ENCODE measurements at places on chromosomes 7 and 10.

- no peak for DNase-seq
These were observed 44.3 kb downstream of the PFKP start for GRCh38 chr10:3111621-3112163.

DNA sequence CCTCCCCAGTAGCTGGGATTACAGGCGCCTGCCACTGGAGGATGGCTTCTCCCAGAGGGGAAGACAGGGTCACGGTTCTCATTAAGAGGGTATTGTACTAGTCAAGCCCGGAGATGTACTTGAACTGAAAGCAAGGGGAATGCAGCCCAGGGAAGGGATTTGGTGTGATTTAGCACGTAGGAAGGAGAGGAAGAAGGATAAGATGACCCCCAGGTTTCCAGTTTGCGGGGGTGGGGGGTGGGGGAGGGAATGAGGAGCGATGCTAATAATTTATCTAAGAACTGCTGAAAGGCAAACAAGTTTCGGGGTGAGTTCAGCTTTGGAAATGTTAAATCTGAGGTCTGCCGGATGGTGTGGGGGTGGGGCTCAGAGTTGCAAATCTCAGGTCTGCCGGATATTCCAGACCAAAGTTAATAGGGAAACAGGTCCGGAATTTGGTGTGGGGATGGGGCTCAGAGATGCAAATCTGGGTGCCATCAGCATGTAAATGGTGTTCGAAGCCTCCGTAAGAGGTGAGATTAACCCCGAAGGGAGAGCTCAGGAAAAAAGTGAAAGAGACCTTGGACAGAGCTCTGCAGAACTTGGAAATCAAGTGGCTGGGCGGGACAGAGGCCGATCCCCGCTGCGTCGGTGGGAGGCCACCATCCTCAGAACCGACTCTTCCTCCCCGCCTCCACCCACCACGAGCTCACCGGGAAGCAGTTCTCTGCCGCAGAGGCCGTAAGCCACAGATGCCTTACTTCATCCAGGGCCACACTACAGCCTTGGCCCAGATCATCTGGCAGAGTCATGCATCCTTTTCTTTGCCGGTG is 1.6 kb upstream of the SEPHS1 start:
- no peak for DNase-seq

- DNase-seq: no peak
These were observed 103.9 kb downstream of the STRA8 start for GRCh38 chr7:135337506-135337905.

- DNase-seq: no peak
These were observed 59.0 kb downstream of the ABCB1 start for GRCh38 chr7:87541648-87542047.

GRCh38 chr10:63240807-63241206 is 107.7 kb downstream of the NRBF2 start:
- DNase-seq: no peak

DNA sequence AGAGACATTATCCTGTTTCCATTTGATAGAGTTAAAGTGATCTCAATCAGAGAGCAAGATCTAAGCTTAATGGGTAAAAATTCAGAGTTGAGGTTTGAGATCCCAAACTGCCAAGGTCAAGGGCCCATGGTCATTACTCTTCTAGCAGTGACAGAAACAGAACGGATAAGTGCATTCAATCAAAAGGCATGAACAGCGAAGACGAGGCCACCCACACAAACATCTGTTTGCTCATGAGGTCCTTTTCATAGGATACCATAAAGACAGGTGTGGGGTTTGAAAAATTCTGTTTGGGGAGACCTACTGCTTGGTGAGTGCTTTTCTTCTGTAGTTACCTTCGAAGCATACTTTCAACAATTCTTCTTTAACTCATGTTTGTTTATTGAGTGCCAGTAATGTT is 58.3 kb downstream of the SEMA3C start:
- no peak for DNase-seq

DNA sequence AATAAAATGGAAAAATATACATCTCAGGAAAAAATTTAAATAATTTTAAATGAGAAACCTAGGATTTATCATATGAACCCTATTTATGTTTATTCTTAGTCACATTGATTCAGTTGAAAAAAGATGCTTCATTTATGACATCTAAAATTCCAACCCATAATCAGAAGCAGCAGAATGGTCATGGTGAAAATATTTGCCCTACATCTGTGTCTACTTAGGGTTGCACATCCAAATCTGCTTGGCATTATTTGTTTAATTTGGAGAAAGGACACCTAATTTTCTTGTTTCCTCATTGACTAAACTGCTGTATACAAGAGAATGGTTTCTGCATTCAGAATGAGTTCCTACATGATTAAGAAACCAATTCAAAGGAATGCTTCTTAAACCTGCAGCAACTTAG is 72.9 kb upstream of the SKAP2 start:
- DNase-seq: no peak

GRCh38 chr10:71832967-71833366 is 18.1 kb downstream of the PSAP start:
- no peak for DNase-seq

DNA sequence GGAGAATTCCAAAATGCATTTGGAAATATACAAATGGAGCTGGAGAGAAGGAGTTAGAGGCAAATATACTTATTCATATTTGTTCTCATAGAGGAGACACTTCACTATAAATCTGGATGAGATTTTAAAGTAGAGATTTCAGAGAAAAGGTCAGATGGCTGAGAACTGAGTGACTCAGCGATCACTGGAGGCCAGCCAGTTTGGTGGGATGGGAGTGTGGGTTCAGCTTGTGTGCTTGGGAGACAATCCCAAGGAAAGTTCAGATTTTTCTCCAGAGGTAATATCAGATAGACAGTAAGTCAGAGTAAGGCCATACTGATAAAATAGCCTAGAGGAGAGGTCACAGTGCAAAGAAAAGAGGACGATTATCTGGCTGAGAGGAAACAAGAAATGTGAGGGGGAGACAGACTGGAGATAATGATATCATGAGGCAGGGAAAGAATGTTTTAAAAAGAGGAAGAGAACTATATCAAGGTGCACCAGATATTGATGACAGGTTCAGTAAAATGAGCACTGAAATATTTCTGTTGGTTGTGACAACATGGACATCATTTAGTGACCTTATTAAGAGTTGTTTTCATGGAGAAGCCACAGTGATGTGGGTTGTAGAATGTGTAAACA is 67.0 kb downstream of the MDFIC start:
- no peak for DNase-seq

DNA sequence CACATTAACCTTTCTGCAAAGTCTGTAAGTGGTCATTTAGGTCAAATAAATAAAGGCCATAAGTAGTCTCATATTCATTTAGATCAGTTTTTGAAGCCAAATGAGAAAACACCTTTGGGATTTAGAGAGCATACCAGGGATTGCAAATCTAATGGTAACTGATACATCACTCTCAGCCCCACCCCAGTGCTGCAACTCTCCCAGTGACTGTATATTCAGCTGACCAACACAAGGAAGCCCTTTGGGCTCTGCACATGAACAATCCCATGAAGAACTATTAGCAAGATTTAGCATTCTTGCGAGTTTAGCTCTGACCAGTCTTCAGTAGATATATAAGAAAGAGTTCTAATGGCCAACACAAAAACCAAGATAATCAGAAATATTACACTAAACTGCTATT is 252.3 kb downstream of the CSTF2T start:
- DNase-seq: no peak

DNA sequence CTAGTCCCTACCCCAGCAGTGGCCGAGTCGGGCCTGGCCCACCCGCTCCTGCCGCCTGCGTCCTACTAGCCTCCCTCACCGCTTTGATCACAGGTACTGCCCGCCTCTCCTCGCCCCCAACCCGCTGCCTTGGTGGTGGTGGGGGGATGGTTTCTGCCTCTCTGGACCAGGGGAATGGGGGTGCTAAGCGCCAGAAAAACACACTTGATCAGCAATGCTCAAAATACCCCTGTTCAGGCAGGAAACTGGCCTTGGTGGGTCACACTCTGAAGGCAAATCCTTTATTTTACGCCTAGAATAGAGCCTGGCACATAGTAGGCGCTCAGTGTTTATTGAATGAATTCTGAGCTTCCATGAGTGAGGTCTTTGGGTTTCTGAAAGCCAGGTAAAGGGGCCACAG is 1.0 kb upstream of the CRTAC1 start:
- no peak for DNase-seq

DNA sequence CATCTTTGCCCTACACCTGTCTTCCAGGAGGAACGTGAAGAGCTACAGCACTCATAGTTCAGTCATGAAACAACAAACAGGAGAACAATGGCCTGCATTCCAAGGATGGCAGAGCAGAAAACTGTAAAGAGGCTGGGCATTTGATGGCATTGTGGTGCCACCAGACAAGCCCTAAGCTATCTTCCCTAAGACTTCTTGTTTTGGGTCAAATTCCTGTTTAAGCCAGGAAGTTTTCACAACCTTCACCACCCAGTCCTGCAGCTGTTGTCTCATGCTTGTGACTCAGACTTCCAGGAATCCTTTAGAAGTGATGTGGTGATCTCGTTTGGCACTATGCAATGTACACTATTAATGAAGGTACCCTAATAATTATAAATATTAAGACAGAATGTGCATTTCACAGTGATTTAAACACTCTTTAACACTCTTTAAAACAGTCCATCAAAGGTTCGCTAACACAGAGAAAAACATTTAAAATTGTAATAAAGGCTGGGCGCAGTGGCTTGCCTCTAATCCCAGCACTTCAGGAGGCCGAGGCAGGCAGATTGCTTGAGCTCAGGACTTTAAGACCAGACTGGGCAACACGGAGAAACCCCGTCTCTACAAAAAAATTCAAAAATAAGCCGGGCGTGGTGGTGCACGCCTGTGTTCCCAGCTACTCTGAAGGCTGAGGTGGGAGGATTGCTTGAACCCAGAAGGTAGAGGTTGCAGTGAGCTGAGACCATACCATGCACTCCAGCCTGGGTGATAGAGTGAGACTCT is 2.7 kb upstream of the HERPUD2 start:
- no peak for DNase-seq

- DNase-seq: no peak
These were observed 182.7 kb downstream of the ELFN1 start for GRCh38 chr7:1852517-1853430.

DNA sequence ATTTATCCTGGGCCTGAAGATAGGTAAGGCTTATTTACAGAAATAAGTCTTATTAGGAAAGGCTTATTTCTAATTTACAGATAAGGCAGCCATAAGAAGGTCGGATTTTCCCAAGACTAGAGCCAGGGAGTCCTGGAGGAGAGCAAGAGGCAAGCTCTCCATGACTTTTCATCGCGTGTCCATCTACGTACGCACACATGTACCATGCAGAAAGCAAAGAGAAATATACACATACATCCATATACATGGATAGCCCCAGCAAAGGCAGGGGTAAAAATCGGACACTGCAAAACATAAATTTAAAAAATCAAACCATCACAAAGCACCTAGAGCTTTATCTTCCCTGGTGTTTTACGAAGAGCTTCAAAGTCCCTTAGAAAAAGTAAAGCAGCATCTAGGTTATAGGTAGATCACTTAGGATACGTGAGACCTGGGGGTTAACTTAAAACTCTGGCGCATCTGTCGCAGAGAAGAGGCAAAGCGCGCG is 25.8 kb upstream of the ZRANB1 start:
- no peak for DNase-seq

DNA sequence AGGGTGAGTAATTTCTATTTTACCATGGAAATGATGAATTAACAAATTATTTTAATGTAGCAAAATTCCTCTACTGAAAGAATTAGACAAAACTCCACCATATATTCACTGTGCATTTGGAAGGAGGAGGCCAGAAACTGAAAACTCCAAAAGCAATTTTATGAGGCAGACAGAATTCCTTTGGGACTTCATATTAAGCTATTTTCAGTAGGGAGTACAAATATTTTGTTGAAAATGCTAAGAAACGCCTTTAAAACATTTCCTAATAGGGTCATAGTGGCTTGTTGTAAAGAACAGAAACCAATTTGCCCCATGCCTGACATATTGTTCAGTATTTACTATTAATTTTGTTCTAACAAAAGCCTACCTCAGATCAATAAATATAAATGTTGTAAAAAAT is 117.8 kb downstream of the TES start:
- DNase-seq: no peak

- no peak for DNase-seq
These were observed 316.0 kb downstream of the CXCL12 start for GRCh38 chr10:44068716-44069482.

DNA sequence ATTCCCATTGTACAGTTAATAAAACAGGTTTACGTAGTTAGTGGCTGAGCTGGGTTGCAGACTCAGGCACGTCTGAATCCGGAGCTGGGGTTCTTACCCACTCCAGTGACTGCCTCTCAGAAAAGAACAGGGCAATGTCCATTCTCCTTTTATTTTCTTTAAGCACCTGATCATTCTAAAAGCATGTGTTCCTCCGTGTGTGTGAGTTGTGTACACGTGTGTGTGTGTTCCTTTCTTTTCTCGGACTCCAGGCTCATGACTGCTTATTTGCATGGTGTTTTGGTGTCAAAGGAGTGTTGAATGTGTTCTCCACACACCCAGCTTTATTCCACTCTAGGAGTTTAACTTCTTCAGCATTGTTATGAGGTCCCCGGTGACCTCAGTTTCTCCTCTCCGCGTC is 260.1 kb downstream of the SNX10 start:
- DNase-seq: no peak

GRCh38 chr10:3036155-3037021 is 31.0 kb upstream of the PFKP start:
- no peak for DNase-seq

GRCh38 chr7:151840088-151840910 is 36.6 kb downstream of the PRKAG2 start:
- no peak for DNase-seq

DNA sequence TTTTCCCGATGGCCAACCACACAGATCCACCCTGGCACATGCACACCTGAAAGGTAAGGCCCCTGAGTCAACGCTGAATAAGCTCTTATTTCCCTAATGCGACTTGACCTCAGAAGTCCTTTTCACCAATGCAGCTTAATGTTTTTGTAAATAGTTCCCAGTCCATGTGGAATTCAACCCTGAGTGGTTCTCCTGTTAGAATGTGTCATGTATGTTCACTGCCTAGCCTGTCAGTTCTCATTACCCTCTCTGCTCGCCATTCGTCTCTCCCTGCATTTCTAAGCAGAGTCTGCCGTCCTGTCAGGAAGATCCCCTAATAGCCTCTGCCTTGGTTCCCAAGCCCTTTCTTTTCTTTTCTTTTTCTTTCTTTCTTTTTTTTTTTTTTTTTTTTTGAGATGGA is 392.6 kb upstream of the SHH start:
- DNase-seq: no peak

GRCh38 chr7:99365318-99366141 is 9.0 kb upstream of the ARPC1B start:
- DNase-seq: no peak

- no peak for DNase-seq
These were observed 114.0 kb downstream of the BBS9 start for GRCh38 chr7:33243319-33243881.

DNA sequence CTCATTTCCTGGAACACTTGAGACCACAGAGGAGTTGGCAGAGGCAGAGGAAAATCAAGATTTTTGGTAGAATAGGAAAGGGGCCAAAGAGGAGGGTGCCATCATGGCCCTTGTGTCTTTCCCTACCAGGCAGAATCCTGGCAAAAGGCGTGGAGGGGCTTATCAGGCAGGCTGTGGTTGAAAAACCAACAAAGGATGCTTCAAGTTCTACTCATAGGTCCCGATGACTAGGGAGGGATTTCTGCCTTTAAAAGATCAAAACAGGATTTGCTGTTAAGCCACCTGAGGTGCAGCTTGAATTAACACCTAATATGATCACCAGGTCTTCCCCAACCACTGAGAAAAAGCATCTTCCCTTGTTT is 45.7 kb downstream of the BPGM start:
- no peak for DNase-seq

Measured in stimulated activated CD4-positive, alpha-beta T cell treated with anti-CD3 and anti-CD28 coated beads, TNF-alpha, amount 100 ng/mL, for 1 hour (primary cell).